Activated T-helper 1 cell treated with Interleukin-2 at 50 U/mL for 16 hours (primary cell): ENCODE measurements at places on chromosomes 6 and 20.

DNA sequence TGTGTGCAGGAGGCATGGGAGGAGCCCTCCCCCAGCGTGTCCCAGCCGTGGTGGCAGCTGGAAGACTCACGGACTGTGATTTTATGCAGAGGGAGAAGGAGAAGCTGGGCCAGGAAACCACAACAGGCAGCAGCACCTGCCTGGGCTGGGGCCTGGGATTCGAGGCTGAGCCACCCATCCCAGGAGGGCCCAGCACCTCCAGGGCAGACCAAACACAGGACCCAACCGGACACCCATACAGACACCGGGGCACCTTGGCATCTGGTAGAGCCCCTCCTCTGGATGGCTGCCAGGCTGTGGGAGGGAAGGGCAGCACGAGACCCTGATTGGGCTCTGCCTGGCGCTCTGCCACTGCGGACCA is 41.7 kb upstream of the CHRNA4 start:
- no peak for DNase-seq

DNA sequence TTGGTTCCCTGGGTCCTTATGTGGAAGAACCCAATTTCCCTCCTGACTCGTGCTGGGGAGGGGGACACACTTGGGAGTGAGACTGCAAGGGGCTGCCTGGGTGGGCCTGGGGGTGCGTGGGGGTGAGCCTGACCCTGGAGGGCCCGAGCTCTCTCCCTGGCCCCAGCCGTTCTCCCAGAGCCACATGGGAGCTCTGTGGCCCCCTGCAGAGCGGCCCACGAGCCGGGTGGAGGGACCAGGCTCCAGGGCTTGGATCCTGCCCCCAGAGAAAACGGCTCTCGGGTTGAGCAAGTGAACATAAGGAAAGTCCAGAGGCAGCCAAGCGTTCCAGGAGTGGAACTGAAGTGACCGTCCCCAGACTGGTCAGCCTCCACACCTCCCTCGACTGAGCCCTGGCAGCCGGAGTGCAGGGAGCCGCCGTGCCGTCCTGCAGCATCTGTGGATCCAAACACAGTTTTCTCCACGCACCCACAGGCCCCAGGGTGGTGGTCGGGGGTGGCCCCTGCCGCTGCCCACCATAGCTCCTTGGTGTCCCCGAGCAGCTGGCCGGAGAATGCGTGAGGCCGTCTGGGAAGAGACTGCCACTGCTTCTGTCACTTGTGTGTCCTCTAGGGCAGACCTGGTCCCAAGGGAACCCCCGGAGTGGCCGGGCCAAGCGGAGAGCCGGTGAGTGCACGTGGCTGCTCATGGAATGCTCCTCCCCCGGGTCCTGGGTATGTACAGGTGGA is 10.6 kb downstream of the COL9A3 start:
- DNase-seq, result no peak

DNA sequence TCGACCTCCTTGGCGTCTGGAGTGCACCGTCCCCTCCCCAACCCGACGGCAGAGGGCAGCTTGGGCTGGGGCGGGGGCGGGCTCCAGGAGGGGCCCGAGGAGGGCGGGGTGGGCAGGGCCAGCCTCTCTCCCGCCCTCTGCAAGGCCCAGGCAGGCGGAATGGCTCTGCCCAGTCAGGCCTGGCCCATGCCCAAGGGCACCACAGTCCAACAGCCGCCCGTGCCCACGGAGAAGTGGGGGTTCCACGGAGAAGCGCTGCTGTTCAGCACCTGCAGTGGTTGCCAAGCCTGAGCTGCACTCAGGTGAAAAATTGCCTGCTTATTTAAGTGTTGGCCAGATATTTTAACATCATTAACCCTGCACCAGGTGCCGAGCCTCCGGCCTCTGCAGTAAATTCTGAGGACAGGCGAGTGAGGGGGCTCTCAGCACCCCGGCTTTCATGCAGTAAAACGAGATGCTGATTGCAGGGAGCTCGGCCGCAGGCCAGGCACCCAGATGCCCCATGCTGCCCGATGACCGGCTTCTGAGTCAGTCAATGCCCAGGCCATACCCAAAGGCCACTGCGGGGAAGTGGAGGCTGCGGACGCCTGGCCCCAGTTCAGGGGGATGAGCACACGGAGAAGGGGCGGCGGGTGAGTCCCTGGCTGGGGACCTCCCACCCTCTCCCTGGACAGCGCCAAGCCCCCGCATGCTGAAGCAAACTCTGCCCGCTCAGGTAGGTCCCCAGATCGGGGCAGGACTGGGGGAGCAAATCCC is at the start of gene SRMS:
SRMS (minus strand) TSS at position 25 of the 756 bp plus-strand sequence. CDS start 286 bp downstream, outside the sequence.
- DNase-seq, result no peak

DNA sequence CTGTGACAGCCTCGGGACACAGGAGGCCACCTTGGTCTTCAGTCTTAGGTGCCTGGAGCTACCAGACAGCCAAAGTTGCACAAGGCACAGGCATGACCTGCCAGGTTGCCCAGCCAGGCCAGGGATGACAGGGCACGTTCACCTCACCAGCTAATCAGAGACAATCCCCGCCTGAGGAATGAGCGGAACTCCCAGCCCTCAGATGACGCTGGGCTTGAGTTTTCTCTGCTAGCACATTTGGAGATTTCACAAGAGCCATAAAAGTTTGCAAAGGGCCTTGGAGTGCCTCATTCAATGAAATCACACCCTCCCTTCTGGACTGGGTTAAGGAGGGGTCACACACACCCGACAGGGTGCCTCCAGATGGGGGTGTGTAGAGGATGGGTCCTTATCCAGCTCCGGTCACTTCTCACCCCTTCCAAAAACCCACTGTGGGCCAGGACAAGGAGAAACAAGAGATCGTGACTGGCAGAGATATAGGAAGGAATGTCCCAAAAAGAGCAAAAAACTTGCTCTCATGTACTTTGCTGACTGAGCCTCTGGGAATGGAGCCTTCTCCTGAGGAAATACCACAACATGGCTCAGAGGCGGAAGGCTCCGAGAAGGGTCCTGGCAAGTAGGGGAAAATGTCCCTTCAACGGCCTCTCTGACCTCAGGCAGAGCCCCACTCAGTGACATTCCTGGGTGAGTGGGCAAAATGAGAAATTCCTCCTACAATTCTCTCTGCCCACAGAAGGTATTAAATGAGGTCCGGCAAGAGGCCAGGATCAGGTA is 121.6 kb downstream of the ISM1 start:
- DNase-seq, result no peak

DNA sequence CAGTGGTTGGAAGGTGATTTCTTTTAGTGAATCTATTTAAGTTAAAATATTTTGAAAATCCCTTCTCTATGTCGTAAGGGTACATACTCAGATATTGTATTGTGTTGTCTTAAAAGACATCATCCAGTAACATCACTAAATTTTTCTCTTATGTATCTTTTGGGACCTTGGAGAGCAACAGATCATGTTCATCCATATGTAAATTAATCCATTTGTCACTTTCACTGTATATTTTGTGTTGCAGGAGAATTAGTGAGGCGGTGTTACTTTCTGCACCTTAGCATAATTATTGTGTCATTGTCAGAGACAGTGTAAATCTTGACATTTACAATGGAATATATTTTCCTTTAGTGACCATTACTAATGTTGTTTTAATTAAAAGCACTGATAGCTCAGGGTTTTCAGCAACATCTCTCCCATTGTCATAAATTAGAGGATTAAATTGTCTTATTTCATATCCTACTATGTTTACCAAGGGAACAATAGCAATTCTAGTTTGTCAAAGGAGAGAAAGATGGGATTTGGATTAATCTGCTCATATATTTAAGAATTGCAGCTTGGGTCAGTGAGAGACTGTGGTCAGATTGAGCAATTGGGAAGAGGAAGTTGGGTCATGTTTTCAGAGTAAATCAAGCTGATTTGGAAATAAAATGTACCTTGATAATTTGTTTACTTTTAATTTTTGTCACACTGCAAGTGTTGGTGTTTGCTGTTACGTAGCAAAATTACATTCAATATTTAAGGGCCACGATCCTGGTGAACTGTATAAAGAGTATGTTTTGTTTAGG is 22.7 kb downstream of the DOK5 start:
- no peak for DNase-seq

DNA sequence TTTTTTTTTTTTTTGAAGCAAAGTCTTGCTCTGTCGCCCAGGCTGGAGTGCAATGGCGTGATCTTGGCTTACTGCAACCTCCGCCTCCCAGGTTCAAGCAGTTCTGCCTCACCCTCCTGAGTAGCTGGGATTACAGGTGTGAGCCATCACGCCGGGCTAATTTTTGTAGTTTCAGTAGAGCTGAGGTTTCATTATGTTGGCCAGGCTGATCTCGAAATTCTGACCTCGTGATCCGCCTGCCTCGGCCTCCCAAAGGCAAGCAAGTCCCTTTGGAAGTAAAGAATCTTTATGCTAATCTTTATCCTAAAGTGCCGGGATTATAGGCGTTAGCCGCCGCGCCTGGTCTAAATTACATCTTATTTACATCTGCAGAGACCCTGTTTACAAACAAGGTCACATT is 1.5 kb downstream of the PSMG4 start:
- DNase-seq, result no peak

GRCh38 chr20:40965671-40966070 is 63.0 kb upstream of the TOP1 start:
- no peak for DNase-seq

- no peak for DNase-seq
Measured at GRCh38 chr6:52976591-52977035, 18.5 kb downstream of the GSTA4 start.

GRCh38 chr6:16722630-16723029 is 38.6 kb downstream of the ATXN1 start:
- no peak for DNase-seq

DNA sequence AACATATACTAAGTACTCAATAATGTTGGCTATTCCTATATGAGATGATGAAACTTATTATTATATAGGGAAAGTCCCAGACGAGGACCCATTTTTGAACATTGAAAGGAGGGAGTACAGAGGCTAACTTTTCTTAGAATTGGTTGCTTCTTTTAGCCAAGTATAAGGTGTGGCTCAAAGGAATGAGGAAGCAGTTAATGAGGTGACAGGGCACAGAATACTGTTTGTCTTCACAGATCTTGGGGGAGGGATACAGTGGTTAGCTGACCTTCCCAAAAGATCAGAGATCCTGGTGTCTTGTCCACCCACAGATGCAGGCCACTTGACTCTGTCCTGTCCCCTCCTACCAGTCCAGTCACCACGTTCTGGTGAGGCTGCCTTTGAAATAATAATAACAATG is 67.8 kb upstream of the EPB41L1 start:
- DNase-seq, result no peak

DNA sequence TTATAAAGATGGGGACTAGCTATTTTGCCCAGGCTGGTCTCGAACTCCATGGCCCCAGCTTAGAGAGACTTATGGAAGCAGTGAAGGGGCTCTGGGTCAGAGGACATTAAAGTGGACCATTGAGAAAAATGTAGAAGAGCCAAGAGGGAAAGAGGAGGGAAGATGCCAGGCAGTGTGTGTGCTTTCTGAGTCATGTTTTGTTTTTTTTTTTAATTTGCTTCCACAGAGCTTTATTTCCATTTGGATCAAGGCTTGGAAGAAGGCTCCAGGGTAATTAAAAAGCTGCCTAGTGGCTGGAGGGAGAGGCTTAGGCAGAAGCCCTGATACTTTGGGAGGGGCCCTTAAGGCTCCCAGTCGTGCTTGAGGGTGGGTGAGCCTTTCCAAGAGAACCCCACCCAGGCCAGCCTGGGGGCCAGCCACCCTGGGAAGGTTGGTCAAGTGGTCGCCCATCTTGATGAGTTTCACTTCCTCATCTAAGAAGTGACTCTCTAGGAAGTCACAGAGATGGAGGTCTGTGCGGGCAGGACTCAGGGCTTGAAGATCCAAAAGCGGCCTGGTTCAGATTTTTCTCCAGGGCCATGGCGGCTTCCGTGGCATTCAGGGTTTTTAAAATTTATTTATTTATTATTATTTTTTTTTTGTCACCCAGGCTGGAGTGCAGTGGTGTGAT is 3.0 kb upstream of the ZNF335 start:
- no peak for DNase-seq

DNA sequence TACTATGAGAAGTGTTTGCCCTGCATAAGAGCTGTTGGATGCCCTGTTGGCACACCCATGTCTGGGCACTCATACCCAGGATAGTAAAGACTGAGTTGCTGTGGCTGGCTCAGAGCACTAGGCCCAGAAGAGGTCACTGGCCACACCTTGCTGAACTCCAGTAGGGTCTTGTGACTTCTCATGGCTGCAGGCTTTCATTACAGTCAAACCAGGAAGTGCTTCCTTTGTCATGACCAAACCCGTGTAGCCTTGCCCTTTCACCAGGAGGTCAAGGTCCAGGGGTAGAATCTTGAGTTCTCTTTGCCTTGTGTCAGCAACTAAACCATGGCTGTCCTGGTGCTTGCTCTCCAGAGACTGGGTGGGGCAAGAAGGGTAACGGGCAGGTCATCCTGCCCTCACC is 49.5 kb downstream of the CD164 start:
- DNase-seq, result no peak

DNA sequence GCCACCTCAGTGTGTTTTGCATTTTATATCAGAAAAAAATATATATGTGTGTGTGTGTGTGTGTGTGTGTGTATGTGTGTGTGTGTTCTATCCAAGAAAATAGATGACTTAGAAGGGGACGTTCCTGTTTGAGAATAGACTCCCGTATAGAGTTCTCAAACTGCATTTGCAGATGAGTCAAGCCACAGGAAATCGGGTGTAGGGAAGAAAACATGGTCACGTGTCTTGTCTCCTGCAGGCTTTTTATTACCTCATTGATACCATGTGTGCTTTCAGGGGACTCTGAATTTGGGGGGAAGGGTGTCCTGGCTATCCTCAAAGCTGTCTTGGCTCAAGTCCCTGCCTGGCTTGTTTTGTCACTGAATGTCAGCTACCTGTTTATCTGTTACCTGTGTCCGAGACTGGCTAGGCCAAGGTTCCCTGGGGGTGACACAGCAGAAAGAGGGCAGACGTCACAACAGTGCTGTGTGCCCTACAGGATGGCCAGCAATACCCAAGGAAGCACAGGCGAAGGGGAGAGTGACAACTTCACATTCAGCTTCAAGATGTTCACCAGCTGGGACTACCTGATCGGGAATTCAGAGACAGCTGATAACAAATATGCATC is 55.7 kb upstream of the NOP56 start:
- DNase-seq, result no peak

- DNase-seq, result no peak
Measured at GRCh38 chr6:33877982-33878535, 74.3 kb upstream of the MLN start.

DNA sequence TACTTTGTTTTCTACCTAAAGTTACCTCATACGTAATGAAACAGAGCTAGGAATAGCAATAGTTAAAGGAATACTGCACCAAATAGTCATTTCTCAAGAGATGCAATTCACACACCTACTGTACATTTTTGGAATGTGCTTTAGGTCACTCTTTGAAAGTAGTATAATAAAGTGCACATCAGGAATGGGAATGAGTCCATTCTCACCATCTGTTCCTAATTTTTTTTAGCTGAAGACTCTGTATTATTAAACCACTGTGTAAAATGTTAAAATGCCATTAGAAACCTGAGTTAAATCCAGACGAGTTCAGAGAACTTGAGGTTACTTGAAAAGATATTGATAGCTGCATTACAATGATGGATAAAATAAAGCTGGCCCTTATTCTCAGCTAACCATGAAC is 51.9 kb upstream of the EPHA7 start:
- no peak for DNase-seq

DNA sequence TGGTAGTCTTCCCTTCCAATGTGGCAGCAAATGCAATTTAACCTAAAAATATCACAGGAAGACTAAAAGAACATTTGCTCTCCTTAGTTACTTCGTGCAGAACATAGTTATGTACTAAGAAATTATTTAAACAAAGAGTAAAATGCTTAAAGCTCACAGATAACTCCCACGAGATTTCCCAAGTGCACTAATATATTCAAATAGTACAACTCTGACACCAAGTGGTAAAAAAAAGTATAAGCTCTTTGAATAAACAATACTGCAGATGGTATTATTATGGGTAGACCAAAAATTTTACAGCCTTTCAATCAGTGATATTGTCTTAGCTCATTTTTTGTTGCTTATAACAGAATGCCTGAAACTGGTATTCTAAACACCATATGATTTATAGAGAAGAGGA is 52.8 kb upstream of the FILIP1 start:
- no peak for DNase-seq
